ENCODE measurements at places on chromosomes 6 and 20.

GRCh38 chr20:32779500-32780211, 17.5 kb downstream of the DNMT3B start:
- DNase-seq: no peak

DNA sequence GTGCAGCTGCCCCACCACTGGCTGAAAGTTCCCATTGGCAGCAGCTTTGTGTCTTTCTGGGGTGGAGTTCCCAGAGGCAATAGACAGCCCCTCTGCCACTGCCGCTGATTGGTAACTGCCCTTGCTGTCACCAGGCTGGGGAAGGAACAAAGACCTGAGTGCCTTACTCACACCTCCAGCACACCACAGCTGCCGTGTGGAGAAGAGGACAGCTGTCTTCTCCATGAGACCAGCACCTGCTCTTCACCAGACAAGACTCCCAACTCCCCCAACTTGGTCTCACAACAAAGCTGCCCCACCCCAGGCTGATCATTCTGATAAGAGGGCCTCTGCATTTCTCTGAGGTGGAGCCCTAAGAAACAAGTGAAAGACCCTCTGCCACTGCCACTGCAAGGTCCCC, 39.7 kb upstream of the PTCHD4 start:
- DNase-seq: no peak

GRCh38 chr6:167751579-167752115, 75.1 kb upstream of the AFDN start:
- no peak for DNase-seq

DNA sequence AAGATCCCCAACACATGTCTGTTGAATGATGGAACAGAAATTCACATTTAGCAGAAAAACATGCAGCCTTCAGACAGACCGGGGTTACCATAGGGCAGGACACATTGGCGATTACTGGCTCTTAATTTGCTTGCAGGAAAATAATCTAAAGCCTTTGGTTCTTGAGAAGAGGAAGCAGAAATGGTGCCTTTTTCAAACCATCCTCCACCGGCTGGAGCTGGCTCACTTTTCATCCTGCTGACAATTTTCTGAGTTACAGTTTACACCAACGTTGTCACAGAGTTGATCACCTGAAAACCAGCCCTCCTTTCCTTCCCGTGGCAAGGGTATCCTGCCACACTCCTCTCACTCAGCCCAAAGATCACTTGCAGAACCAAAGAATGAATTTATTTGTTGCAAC, 32.6 kb downstream of the SF3B5 start:
- no peak for DNase-seq

DNA sequence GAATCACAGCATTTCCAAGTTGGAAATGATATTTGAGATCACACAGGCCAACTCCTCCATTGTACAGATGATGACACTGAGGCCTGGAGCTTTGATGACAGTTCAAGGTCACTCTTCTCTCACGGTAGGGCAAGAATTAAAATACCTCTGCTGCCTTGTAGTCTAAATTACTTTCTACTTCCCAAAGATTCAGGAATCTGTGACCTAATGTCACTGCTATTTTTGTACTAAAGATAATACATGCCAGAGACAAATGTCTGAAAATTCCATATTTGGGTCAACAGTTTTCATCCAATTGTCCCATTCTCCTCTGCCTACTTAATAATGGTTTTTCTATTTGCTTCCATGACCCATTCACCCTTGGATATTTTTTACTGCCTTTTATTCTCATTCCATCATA, 160.0 kb downstream of the SOD2 start:
- DNase-seq: no peak

DNA sequence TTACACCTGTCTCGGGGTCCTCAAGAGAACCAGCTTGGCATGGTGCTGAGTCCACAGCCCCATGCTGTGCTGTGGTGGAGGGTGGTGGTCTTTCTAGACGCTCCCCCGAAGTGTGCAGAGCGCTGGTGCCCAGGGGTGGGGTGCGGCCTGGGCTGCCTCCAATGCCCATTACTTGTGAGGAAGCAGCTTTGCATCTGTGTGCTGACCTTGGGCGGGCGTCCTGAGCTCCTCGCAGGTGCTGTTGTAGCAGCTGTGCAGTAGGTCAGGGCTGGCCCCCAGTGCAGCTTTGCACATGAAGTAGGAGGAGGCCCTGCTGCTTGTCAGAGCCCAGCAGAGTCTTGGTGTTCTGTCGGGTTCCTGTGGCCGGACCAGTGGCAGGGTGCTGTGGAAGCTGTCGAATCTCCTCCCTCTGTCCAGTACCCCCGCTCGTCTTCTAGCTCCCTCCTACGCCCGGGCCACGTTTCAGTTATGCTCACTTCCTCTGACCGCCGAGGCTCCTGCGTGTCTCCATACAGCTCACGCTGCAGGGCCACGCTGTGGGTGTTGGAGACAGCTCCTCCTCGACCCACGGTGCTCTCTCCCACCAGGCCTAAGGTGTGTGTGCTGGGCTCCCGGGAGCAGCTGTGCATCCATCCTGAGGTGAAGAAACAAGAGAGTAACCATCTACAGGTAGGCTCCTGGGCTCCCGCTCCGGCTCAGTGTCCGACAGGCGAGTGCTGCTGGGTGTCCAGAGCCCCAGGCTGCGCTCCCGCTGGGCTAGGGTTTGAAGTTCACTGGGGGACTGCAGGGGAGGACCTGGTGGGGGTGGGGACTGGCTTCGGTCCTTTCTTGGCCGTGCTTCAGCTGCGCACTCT, 4.1 kb downstream of the RTEL1 start:
- no peak for DNase-seq

DNA sequence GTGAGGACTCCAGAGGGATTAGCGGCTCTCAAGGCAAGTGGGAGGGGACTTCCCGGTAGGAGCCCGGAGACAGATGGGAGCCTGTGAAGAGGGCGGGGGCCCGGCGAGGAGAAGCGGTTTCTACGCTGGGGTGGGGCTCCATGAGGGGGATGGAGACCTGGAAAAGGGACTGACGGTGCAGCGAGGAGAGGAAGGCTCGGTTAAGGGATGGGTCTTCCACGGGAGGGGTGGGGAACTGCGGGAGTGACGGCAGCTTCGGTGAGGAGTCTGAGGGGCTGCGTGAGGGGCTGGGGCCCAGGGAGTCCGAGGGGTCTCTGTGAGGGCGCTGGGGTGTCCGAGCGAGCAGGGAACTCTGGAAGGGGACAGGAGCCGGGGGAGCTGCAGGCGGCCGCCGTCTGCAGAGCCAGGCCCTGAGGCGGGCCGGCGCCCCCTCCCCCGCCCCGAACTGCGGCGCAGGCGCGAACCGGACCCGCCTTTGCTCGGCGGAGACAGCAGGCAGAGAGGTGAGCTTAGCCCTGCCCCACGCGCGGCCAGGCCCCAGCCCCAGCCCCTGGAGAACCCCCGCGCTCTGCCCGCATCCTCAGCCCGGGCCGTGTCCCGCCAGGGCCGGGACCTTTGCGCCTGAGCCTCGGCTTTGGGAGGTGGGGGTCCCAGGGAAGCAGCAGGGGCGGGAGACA, at the start of gene NRSN2:
Gene NRSN2, plus strand, starts transcription at position 472 of the 677 bp plus-strand sequence. CDS start 2,533 bp downstream, outside the sequence.
- no peak for DNase-seq

DNA sequence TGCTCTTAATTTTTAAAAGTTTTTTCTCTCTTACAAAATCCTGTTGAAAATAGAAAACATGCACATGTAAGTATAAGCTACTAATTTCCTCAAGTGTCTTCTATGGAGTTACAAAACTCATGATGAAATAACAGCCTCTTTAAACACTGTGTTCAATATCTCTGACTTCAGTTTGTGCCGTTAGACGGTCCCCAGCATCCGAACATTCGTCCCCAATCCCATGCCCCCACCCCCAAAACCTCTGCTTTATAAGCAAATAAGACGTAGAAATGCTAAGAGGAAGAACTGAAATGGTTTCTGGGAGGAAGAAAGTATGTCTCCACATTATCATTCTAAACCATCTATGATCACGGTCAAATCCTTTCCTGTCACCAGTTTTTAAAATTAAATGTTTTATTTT, 31.7 kb upstream of the MYB start:
- no peak for DNase-seq

DNA sequence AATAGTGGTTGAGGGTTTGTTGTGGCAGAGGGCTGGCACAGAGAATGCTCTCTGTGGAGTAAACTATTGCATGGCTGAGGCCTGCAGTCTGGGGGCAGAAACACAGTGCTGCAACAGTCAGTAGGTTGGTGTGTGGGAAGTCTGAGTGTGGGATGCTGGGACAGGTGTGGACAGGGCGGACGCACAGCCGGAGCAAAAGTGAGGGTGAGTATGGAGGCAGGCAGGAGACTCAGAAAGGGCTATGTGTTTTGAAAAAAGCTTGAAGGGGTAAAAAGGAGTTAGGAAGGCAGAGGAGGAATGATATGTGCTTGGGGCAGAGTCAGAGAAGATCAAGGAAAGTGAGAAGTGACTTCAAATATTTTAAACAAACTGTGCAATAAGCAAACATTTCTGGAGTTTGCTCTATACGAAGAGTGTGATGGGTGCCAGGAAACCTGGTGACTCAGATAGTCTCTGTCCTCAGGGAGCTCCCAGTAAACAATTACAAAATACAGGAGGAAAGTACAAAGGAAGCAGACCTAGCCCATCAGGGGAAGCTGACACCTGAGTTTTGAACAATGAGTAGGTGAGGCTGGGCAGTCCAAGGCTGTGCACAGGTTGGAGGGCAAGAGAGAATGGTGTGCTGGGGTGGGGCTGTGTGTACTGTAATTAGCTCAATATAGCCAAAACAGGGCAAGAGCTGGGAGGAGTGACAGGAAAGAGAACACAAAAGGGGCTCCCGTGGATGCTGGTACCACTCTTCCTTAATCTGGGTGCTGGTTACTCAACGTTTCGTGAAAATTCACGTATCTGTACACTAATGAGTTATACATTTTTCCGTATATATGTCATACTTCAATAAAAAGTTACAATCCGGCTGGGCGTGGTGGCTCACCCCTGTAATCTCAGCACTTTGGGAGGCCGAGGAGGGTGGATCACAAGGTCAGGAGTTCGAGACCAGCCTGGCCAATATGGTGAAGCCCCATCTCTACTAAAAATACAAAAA, 55.2 kb downstream of the PIGU start:
- DNase-seq: no peak

DNA sequence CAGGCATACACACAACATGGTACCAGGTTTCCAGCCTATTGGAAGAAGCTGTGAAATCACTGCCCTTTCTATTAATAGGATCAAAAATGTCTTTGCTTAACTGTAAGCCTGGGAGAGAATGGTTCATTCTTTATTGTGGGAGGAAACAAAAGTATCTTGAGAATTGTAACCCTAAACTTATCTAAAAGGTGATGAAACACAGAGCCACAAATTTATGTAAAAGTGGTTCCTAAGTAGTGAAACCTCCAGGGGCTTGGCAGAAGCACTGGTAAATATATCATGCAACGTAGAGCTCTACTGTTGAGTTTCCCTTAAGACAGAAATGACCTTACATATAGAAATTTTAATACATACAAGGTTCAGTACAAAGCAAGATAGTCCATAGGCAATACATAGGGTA, 17.2 kb upstream of the NOX3 start:
- no peak for DNase-seq

GRCh38 chr20:53914781-53915445, 155.5 kb downstream of the BCAS1 start:
- DNase-seq: no peak

GRCh38 chr6:113060664-113061063, 713.5 kb downstream of the RFPL4B start:
- DNase-seq: no peak

GRCh38 chr6:90790058-90790457, 203.2 kb upstream of the MAP3K7 start:
- no peak for DNase-seq

DNA sequence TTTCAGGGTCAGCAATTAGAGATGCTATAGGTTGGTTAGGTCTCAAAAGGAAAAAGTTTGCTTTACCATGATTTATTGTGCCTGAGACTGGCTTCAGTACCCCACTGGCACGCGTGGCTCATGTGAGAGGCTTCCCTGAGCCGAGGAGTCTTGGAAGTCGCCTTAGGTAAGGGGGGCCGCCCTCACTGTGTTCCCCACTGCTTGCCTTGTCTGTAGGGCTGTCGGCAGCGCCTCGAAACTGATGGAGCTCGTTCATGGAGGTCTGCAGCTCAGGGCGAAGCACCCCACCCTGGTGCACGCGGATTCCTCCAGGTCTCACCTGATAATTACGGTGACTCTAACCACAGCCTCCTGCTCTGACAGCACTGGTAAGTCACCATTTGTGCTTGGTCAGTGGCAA, 39.2 kb downstream of the FRMD1 start:
- DNase-seq: no peak

DNA sequence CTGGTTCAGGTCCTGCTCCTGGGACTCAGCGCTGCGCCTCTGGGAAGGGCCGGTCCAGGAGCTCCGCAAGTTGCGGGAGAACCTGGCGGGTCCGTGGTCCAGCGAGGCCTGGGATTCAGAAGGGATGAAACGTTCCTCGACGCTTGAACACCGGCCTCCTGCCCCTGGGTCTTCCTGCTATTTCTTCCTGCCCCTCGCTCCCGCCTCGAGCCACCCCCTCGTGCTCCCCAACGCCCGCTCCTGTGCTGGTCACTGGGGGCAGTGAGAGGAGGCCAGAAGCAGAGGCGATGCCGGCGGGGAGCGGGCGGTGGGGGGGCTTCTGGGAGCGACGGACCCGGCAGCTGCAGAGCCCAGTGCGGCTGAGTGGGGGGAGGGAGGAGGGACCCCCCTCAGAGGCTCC, 20.8 kb upstream of the KIF25 start:
- DNase-seq: no peak

GRCh38 chr20:2293971-2294370, 1.8 kb upstream of the TGM3 start:
- no peak for DNase-seq
